ENCODE measurements at places on chromosomes 3 and 15. TPM values are rescaled to one million over a fixed set of nuclear protein-coding genes. Genes with fewer than 3 reads are reported as not detected.
A peak's percentile ranks its signal among the peaks of the same experiment; 100 is the strongest.

The RARRES1 gene
- total RNA-seq, result 6.6 TPM

The DUOX2 gene
- under 0.01 TPM for total RNA-seq

The ROBO2 gene
- total RNA-seq, result 1.1 TPM

The RASGRF1 gene
- total RNA-seq, result 0.23 TPM

The AHSG gene
- not detected for total RNA-seq

- no peak overlapping the region for H3K27ac ChIP-seq
- no peak for DNase-seq
- no peak overlapping the region for H3K4me3 ChIP-seq
- peaks cover 10% of the 10 kb centered on the region for H3K27me3 ChIP-seq
These were observed 3.4 kb downstream of the CORO2B start for GRCh38 chr15:68582236-68582635.

- peaks cover 18% of the 10 kb centered on the region for H3K4me1 ChIP-seq
- peak overlapping the region; percentile 65 for H3K27ac ChIP-seq
- peak; percentile 89 for DNase-seq
- no peaks in the 10 kb centered on the region for H3K36me3 ChIP-seq
These were observed 276.6 kb upstream of the NR2F2 start for GRCh38 chr15:96053781-96054428.

DNA sequence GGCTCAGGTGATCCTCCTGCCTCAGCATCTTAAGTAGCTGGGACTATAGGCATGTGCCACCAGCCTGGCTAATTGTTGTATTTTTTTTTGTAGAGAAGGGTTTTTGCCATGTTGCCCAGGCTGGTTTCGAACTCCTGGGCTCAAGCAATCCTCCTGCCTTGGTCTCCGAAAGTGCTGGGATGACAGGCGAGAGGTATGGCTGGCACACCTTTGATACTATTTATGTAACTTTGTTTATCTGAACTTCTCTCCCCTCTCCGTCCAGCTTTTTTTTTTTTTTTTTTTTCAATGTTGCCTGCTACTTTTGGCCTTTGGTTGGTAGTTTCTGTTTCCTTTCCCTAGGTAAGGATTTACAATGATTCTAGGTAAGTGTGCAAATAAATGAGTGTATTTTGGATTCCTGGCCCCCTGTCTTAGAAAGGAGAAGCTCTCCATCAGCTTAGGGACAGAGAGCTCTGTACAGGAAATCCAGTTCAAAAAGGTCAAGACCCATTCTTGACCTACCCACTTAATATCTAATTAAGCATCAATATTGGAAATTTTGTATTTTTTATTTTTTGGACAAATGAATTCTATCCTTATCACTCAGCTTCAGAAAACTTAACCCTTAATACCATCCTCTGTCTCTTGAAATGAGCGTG lies 6.8 kb downstream of the ARL6IP5 start:
- peak overlapping the region; percentile 91 for H3K27ac ChIP-seq
- peaks cover 8% of the 10 kb centered on the region for H3K36me3 ChIP-seq
- no peaks in the 10 kb centered on the region for H3K27me3 ChIP-seq
- peaks cover 94% of the 10 kb centered on the region for H3K4me1 ChIP-seq

DNA sequence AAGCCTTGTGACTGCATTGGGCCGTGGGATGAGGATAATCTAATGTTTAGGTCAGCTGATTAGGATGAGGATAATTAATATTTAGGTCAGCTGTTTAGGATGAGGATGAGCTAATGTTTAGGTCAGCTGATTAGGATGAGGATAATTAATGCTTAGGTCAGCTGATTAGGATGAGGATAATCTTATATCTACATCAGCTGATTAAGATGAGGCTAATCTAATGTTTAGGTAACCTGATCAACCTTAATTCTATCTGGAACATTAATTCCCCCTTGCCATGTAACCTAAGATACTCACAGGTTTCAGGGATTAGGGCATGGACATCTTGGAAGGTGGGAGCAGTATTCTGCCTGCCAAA lies 362.8 kb downstream of the ULK4 start:
- no peak overlapping the region for H3K4me3 ChIP-seq
- no peak for DNase-seq
- H3K27ac ChIP-seq, result no peak overlapping the region
- no peaks in the 10 kb centered on the region for H3K27me3 ChIP-seq
- H3K4me1 ChIP-seq, result no peaks in the 10 kb centered on the region

DNA sequence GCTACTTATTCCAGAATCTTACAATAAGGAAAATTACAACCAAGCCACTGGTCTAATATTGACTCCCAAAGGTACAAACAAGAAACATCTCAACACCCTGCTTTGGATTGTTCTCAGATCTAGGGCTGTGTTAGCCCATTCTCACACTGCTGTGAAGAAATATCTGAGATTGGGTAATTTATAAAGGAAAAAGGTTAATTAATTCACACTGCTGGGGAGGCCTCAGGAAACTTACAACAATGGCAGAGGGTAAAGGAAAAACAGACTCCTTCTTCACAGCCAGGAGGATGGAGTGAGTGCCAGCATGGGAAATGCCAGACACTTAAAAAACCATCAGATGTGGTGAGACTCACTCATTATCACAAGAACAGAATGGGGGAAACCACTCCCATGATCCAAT lies 208.3 kb downstream of the ULK4 start:
- no peak overlapping the region for H3K27ac ChIP-seq
- no peaks in the 10 kb centered on the region for H3K27me3 ChIP-seq
- H3K4me1 ChIP-seq, result no peaks in the 10 kb centered on the region
- no peak for DNase-seq
- H3K4me3 ChIP-seq, result no peak overlapping the region

GRCh38 chr15:31024330-31024729 lies 32.9 kb upstream of the MTMR10 start:
- H3K27me3 ChIP-seq, result no peaks in the 10 kb centered on the region
- H3K27ac ChIP-seq, result no peak overlapping the region
- H3K4me3 ChIP-seq, result no peak overlapping the region
- no peak for DNase-seq
- no peaks in the 10 kb centered on the region for H3K36me3 ChIP-seq

DNA sequence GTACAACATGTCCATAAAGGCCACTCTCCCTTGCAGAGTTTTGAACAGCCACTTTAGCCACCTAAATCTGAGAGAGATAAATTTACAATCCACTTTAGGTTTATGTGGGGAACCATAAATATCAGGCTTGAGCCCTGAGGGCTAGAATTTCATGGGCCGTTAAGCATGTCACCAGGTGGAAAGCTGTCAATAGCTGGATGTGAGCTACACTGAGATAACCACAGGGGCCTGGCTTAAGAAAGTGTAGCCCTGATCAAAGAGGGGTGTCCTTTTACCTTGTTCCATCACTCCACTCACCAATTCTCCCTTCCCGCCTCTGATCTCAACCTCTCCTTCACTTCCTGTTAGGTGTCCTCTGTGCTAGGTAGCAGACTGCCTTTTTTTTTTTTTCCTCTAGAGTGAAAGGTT lies 172.8 kb upstream of the ICE2 start:
- H3K27ac ChIP-seq, result no peak overlapping the region
- no peak overlapping the region for H3K4me3 ChIP-seq
- H3K27me3 ChIP-seq, result no peaks in the 10 kb centered on the region
- DNase-seq, result no peak

DNA sequence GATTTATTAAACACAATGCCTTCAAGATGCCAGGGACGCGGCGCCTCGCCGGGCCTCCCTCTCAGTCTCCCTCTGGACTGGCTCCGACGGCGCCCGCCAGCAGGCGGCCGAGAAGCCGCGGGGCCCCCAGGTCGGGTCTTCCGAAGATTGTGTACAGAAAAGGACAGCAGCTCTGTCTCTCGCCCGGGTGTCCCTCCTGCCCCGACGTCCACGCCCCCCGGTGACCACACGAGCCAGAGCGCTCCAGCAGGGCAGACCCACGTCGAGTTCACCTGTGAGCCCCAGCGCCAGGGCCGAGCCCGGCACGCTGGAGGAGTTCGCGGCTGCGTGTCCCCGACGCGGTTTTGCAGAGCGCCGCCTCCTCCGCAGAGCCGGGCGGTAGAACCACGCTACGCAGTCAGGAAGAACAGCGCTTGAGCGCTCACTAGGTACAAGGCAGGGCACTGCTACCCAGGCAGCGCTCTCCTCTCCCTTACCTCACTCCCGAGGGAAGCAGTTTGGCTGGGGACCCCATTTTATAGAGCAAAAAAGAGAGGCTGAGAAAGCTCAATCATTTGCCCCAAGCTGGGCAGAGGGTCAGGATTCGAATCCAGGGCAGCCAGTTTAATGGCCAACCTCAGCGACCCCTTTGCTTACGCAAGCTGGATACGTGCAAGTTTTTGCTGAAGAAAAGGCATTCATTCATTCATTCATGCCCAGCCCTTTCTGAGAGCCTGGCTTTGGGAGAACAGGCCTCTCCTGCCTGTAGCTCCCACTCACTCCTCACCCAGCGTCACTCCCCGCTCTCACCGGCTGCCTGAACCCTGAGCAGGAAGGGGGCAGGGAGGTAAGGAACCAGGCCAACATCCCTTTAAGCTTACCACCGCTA lies 3.0 kb upstream of the TLE3 start:
- H3K36me3 ChIP-seq, result no peaks in the 10 kb centered on the region
- peak overlapping the region; percentile 97 for H3K4me3 ChIP-seq
- no peak for DNase-seq
- peaks cover 42% of the 10 kb centered on the region for H3K4me1 ChIP-seq
- peak overlapping the region; percentile 92 for H3K27ac ChIP-seq

DNA sequence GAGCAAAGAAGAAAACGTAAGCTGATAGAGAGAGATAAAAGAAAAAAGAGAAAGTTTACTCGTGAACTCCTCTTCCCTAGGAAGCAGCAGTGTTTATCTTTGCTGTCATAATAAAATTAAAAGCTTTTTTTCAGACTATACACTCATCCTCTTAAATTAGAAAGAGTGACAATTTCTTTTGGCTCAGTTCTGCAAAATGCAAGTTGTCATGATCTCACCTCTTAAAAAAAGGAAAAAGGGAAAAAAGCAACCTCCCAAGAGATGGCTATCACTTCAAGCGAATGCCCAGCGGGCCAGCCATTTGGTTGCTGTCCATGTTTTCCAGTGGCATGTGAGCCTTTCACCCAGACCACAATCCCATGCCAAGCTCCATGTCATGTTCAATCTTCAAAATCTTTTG lies 7.0 kb upstream of the THBS1 start:
- peak; percentile 84 for DNase-seq
- no peaks in the 10 kb centered on the region for H3K36me3 ChIP-seq
- no peaks in the 10 kb centered on the region for H3K27me3 ChIP-seq
- H3K27ac ChIP-seq, result peak overlapping the region; percentile 10

- H3K4me1 ChIP-seq, result no peaks in the 10 kb centered on the region
- DNase-seq, result no peak
- H3K27me3 ChIP-seq, result no peaks in the 10 kb centered on the region
- no peaks in the 10 kb centered on the region for H3K36me3 ChIP-seq
- no peak overlapping the region for H3K27ac ChIP-seq
These were observed 362.1 kb upstream of the ARRDC4 start for GRCh38 chr15:97598353-97598798.

DNA sequence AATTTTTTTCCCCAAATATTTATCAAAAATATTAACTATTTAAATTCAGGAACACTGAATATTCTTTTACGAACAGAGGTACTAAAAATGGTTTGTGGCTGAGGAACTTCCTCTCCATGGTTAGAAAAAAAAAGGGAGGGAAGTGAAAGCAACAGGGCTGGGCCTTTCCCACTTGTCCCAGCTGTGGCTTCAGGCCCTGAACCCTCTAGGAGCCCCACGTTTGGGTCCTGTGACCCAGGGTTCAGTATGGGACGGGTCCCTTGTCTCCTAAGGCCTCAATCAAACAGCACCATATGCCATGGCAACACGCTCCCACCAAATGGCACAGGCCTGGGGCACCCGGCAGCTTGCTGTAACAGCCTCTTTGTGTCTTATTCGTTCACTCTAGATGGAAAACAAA lies 32.4 kb downstream of the POC1A start:
- no peaks in the 10 kb centered on the region for H3K36me3 ChIP-seq
- H3K27ac ChIP-seq, result peak overlapping the region; percentile 60
- H3K4me1 ChIP-seq, result peaks cover 22% of the 10 kb centered on the region
- H3K4me3 ChIP-seq, result no peak overlapping the region

DNA sequence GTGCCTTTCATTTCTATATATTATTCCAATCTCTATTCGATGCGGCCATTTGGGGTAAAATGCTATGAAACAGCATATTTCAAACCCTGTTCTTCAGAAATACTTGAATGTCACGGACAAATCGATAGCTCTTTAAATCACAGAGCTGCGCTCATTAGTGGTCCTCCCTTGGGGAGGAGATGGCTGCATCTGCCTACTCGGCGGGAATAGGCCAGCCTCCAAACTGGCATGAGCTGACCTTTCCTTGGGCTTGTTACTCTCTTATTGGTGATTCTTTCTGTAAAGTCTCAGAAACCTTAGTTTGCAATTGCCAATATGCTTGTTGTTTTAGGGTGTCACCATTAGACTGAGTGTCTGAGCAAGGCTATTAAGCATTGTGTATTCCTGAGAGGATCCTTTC lies 120.9 kb downstream of the BDH1 start:
- no peaks in the 10 kb centered on the region for H3K27me3 ChIP-seq
- no peaks in the 10 kb centered on the region for H3K36me3 ChIP-seq
- no peak for DNase-seq
- H3K4me1 ChIP-seq, result peaks cover 13% of the 10 kb centered on the region
- H3K4me3 ChIP-seq, result no peak overlapping the region
- no peak overlapping the region for H3K27ac ChIP-seq

DNA sequence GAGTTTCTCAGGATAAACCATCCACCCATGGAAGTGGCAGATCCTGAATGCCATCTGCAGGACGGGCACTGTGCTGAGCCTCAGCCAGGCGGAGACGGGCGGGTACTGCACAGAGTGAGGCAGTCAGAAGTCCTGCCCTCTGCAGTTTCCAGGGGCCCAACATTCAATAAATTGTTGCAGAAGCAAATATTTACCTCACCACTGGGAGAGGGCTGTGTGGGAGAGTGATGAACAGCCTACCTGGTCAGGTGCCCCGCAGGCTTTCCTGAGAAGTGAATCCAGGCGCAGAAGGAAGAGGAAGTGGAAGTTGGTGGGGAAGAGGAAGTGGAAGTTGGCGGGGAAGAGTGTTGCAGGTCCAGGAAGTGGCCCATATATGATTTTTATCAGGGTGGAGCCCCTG lies 100.8 kb downstream of the SLCO3A1 start:
- H3K36me3 ChIP-seq, result no peaks in the 10 kb centered on the region
- no peak for DNase-seq
- H3K27me3 ChIP-seq, result no peaks in the 10 kb centered on the region
- no peak overlapping the region for H3K27ac ChIP-seq
- H3K4me3 ChIP-seq, result no peak overlapping the region
- H3K4me1 ChIP-seq, result peaks cover 18% of the 10 kb centered on the region

GRCh38 chr15:98397419-98397818 lies 250.9 kb upstream of the IGF1R start:
- no peaks in the 10 kb centered on the region for H3K27me3 ChIP-seq
- no peaks in the 10 kb centered on the region for H3K36me3 ChIP-seq
- no peak for DNase-seq
- peaks cover 7% of the 10 kb centered on the region for H3K4me1 ChIP-seq

- no peak overlapping the region for H3K27ac ChIP-seq
- peaks cover 8% of the 10 kb centered on the region for H3K4me1 ChIP-seq
- H3K4me3 ChIP-seq, result peak overlapping the region; percentile 61
- no peak for DNase-seq
- H3K36me3 ChIP-seq, result no peaks in the 10 kb centered on the region
- H3K27me3 ChIP-seq, result no peaks in the 10 kb centered on the region
These were observed 488 bp downstream of the THSD4 start for GRCh38 chr15:71115567-71116351.

Data from esophagus muscularis mucosa (tissue), 4 donors.